ENCODE measurements at places on chromosomes 16 and 17. TPM values are rescaled to one million over a fixed set of nuclear protein-coding genes. Genes with fewer than 3 reads are reported as not detected.

DNA sequence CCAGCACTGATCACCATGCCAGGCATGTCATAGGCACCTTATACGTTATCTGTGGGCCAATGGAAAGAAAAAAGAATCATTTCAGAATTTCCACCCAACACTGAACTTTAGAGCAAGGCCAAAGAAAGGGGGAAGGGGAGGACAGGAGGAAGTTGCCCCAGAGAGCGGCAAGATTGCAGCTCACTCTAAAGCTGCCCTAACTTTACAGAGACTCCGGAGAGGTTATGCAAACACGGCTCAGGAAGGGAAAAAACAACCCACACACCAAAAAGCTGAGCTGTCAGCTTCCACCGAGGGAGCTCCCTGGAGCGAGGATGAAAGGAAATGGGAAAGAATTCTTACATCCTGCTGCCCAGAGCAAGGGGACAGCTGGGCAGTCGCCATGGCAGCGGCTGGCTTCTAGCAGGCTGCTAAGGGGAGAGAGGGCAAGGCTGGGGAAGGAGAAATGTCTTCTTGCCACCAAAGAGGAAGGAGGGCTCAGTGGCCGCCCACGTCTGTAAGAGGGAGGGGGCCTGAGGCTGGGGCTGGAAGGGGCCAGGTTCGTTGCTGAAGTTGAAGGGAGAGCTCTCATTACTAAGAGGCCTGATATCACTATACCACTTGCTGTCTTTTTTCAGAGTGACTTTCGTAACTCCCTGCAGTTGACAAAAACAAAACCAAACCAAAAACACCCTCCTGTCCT, 18.2 kb downstream of the COTL1 start:
- no peak overlapping the region for H3K4me3 ChIP-seq
- no peaks in the 10 kb centered on the region for H3K27me3 ChIP-seq
- H3K4me1 ChIP-seq, result peaks cover 72% of the 10 kb centered on the region

- no peak for DNase-seq
- no peaks in the 10 kb centered on the region for H3K27me3 ChIP-seq
- H3K4me1 ChIP-seq, result no peaks in the 10 kb centered on the region
- no peaks in the 10 kb centered on the region for H3K36me3 ChIP-seq
- no peak overlapping the region for H3K27ac ChIP-seq
These were observed 369.8 kb downstream of the UTP18 start for GRCh38 chr17:51630101-51630671.

The KRT14 gene
- total RNA-seq, result not detected

- peaks cover 8% of the 10 kb centered on the region for H3K4me1 ChIP-seq
- H3K27me3 ChIP-seq, result no peaks in the 10 kb centered on the region
- H3K27ac ChIP-seq, result no peak overlapping the region
- DNase-seq, result no peak
- H3K4me3 ChIP-seq, result no peak overlapping the region
These were observed 11.4 kb downstream of the CNP start for GRCh38 chr17:41977991-41978390.

The C17orf113 gene
- 0.32 TPM for total RNA-seq

GRCh38 chr17:78329263-78330059, 30.4 kb downstream of the SOCS3 start:
- peaks cover 7% of the 10 kb centered on the region for H3K4me1 ChIP-seq
- DNase-seq, result no peak
- H3K4me3 ChIP-seq, result no peak overlapping the region
- peak overlapping the region; percentile 41 for H3K27ac ChIP-seq

DNA sequence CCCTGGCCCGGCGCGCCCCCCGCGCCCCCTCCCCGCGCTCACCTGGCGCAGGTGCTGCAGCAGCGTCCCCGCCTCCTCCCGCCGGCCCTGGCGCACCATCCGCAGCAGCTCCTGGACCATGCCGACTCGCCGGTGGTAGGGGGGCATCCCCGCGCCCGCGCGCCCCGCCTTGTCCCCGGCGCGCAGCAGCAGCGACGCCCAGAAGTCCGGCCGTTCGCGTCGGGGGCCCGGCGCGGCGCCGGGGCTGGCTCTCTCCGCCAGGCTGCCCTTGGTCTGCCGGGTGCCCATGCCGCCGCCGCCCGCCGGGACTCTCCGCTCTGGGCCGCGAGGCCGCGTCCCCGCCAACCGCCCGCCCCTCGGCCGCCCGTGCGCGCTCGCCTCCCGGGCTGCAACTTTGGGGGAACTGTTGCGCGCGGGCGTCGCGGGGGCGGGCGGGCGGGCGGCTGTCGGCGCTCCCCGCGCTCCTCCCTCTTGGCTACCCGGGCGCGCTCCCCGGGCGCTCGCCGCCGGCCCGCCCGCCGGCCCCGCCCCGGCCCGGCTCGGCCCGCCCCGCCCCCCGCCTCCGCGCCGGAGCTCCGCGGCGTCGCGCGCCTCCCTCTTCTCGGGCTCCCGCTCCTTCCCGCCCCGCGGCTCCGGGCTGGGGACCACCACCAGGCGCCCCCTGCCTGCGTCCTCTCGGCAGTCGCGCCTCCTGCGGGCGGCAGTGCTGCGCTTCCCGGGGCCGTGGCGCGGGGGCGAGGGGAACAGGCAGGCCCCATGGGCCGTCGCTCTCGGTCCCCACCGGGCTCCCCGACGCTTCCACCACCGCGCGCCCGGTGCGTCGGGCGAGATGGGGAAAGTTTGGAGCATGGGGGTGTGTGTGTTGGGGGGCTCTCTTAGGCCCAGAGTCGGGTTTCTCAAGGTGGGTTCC, at the start of gene LRRC75A:
TSS of gene LRRC75A (minus strand) at position 491 of the 910 bp plus-strand sequence. CDS start at position 288, 203 bp downstream.
- H3K4me3 ChIP-seq, result no peak within 1 kb of the TSS
- H3K27ac ChIP-seq, result no peak within 1 kb of the TSS
- H3K27me3 ChIP-seq, result no peaks in the 10 kb centered on the region
- peaks cover 51% of the 10 kb centered on the region for H3K4me1 ChIP-seq

DNA sequence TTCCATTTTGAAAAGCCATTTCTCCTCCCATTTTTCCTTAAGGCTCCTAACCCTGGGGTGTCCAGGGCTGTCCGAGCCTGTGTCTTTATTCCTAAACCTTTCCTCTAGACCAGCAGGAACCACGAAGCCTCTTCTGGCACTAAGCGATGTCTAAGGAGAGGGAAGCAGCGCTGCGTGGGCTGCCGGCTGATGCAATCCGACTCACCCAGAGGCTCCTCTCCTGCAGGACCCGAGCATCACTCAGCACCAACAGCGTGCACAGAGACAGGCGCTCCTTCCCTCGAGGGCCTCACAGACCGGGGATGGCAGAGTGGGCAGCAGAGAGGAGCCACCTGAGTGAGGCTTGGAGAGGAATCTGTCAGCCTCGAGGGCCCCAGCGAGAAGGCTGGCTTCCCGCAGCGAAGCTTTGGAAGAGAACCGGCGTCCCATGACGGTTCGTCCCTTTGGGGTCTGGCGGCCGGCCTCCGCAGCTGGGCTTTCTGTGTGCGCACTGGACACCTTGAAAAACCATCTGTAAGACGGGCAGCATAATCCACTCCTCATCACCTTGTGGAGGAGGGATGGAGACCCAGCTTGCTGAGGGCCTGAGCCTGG, 174.3 kb downstream of the FOXL1 start:
- H3K4me1 ChIP-seq, result no peaks in the 10 kb centered on the region
- H3K27ac ChIP-seq, result no peak overlapping the region
- H3K27me3 ChIP-seq, result peaks cover 3% of the 10 kb centered on the region

Measured in adrenal gland (tissue), 19 donors.